ENCODE measurements at places on chromosomes 1 and 21.
A peak's percentile ranks its signal among the peaks of the same experiment; 100 is the strongest.

DNA sequence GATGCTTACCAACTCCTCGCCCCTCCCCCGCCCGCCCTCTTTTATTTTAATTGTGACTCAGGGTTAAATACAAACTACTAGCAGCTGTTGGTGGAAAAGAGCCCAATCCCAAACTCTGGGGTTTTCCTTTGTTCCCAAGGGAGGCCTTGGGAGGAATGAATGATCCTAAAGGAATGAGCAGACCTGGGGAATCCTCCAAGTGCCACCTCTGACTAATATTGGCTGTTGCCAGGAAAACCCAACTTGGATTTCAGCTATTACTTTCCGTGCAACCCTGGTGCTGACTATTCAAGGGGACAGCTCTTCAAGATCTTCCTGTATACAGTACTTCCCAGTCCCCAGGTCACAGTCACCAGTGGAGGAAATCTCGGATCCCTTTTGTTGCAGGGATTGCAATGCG lies 1.3 kb upstream of the S100A10 start:
- no peak for DNase-seq

DNA sequence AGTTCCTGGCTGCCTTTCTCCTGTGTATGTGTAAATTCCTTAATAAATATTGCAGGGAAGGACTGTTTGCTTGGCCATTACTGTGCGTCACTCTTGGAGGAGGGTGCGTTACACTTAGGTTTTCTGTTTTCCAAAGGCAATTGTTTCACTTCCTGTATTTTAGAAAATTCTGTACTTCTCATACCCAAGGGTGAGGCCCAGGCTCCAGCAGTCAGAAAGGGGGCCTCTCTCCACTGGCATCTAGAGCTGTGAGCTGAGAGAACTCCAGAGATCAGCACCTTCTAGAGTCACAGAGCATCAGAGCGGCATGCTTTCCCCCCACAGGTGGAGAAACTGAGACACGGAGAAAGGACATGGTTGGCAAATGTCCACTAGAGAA lies 27.0 kb upstream of the ZFP69B start:
- no peak for DNase-seq

DNA sequence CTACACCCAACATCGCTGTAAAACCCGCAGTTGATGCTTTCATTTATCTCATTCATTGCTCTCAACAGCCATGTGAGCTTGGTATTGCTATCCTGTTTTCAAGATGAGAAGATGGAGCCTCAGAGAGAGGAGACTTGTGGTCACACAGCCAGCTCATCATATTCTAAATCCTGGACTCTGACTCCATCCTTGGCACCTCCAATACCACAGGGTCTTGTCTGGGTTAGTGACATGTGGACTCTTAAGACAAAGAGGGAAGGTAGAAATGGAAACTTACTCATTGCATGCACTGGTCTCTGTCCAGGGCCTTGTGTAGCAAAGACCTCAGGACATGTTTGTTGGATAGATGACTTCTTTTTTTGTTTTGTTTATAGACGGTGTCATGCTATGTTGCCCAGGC lies 7.0 kb upstream of the RNF19B start:
- DNase-seq, result no peak

GRCh38 chr1:227424159-227424680 lies 105.9 kb upstream of the CDC42BPA start:
- DNase-seq, result no peak

GRCh38 chr21:42038393-42038792 lies 28.2 kb upstream of the ZBTB21 start:
- DNase-seq, result no peak

- DNase-seq, result no peak
These were observed 2.6 kb downstream of the BARHL2 start for GRCh38 chr1:90714521-90714951.

DNA sequence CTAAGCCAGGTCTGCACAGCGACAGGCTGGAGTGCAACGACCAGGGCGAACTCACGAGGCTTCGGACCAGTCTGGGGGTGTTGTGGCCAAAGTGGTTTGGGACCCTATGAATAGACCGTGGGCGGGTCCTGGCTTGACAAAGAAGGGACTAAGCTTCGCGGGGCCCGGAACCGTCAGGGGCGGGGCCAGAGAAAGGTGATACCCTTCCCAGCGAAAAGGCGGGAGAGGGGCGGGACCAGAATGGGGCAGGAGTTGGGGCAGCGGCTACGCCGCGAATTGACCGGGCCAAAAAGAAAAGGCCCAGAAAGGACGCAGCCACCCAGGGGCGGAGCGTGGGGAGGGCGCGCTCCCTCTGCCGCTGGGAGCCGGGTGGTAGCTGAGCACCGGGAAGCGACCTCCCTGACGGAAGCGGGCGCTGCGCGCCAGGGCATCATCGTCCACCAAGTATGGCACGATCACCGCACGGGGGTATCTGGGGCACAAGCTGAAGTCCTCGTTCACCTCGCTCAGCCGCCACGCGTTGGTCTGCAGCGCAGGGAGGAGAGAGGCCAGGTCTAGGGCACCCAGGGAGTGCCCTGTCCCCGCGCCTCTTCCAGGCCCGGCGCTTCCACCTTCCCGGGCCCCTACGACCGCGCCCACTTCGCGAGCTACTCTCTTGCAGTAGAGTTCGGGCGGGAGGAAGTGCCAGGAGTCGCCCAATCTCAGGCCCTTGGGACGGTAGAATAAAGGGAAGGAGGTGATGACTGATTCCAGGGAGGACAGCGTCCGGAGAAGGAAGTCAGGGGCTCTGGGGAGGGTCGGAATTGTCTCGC lies 6.7 kb upstream of the FAM167B start:
- DNase-seq, result no peak

DNA sequence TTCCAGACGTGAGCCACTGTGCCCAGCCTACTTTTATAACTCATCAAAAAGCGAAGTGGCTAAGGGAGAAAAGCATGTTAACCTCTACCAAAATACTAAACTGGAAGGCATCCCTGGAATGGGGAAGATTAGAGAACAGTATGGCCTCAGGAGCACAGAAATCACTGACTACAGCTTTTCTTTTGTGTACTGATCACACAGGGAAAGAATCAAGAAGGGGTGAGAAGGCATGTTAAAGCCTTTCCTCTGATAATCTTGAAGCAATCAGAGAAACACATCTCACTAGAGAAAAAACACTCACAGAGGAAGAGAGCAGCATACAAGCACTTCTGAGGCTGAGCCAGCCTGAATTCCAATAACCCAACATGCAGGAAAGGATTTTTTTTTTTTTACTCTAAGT lies 10.7 kb downstream of the PCAT6 start:
- no peak for DNase-seq

- DNase-seq, result no peak
These were observed 45.1 kb upstream of the GUCA2A start for GRCh38 chr1:42209526-42210251.

GRCh38 chr1:2936559-2937515 lies 84.4 kb upstream of the ACTRT2 start:
- DNase-seq, result no peak

- DNase-seq, result peak; percentile 46
These were observed 676 bp upstream of the PIAS3 start for GRCh38 chr1:145859491-145860023.

DNA sequence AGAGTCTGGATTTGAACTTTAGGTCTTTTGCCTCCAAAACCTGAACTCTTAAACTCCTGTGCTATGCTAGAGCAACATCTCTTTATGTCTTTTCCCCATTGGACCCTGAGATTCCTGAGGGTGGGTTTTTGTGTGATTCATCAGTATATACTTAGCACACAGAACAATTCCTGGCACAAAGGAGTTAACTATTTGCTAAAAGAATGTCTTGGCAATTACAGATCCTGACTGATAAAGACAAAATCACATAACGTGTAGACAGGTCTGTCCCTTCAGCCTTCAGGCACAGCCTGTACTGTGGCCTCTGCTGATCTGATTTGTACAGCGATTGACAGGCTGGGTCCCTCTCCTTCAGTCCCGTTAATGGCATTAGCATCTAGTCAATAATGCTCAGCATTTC lies 162.4 kb upstream of the BEND5 start:
- DNase-seq, result no peak

DNA sequence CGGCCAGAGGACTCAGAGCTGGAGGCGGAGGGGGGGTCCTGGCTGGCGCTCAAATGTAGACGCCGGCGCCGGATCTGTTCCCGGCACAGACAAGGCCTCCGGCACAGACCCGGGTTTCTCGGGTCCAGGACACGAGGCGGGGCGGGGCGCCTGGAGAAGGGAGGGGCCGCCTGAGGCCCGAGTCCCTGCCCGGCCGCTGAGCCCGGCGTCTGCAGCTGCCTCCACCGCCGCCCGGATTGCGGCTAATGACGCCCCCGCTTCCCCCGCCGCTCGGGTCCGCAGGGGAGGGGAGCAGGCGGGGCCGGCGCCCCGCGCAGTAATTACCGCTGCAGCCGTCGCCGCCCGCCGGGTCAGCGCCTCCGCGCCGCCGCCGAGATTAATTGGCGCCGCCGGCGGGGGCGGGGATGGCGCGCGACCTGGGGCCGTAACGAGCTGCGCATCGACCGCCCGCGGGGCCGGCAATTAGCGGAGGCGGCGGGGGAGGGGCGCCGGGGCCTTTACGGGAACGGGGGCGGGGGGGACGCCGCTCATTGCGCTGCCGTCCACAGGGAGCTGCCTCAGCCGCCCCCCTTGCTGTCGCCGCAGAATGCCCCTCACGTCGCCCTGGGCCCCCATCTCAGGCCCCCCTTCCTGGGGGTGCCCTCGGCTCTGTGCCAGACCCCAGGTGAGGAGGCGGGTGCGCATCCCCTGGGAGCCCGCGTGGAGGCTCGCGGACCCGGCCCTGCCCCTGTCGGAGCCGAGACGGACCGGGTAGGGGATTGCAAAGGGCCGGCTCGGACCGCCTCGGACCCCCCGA lies 17.3 kb downstream of the NOC2L start:
- DNase-seq, result no peak

- no peak for DNase-seq
These were observed 61.5 kb downstream of the KCNK1 start for GRCh38 chr1:233675446-233675845.

All from stimulated activated CD8-positive, alpha-beta memory T cell treated with anti-CD3 and anti-CD28 coated beads, Interleukin-7, amount 100 ng/mL, for 24 hours (primary cell).